ENCODE measurements at places on chromosomes 7 and 10. TPM values are rescaled to one million over a fixed set of nuclear protein-coding genes. Genes with fewer than 3 reads are reported as not detected.

Gene WEE2
- not detected for total RNA-seq

Gene OR2A7
- total RNA-seq: under 0.01 TPM

Gene AQP1
- 14.2 TPM for total RNA-seq

Gene METTL27
- 0.09 TPM for total RNA-seq

Gene ACSM6
- total RNA-seq: not detected

Gene ANXA8
- not detected for total RNA-seq

Gene TMEM176B
- total RNA-seq: 0.09 TPM

Gene MAT1A
- not detected for total RNA-seq

Gene FAM13C
- 0.66 TPM for total RNA-seq

Gene CLRN3
- total RNA-seq: 0.09 TPM
